ENCODE measurements at places on chromosomes 13 and 19. TPM values are rescaled to one million over a fixed set of nuclear protein-coding genes. Genes with fewer than 3 reads are reported as not detected.

ZNF91 gene
- total RNA-seq = 19.9 TPM

GRCh38 chr19:55299991-55300390 lies 16.2 kb downstream of the BRSK1 start:
- H3K4me1 ChIP-seq = peaks cover 9% of the 10 kb centered on the region
- DNase-seq = no peak
- no peak overlapping the region for H3K4me3 ChIP-seq
- H3K27me3 ChIP-seq = no peaks in the 10 kb centered on the region

EBPL gene
- 23.8 TPM for total RNA-seq

- H3K36me3 ChIP-seq = no peaks in the 10 kb centered on the region
- no peak overlapping the region for H3K4me3 ChIP-seq
- DNase-seq = no peak
- H3K27ac ChIP-seq = peak overlapping the region; percentile 54
Measured at GRCh38 chr13:90302107-90302506, 1045.4 kb upstream of the MIR17HG start.

GRCh38 chr19:23378948-23379347 lies 16.3 kb downstream of the ZNF91 start:
- H3K27ac ChIP-seq = no peak overlapping the region
- no peaks in the 10 kb centered on the region for H3K27me3 ChIP-seq
- peaks cover 54% of the 10 kb centered on the region for H3K36me3 ChIP-seq
- no peak overlapping the region for H3K4me3 ChIP-seq
- no peak for DNase-seq
- peaks cover 16% of the 10 kb centered on the region for H3K4me1 ChIP-seq

LILRA6 gene
- not detected for total RNA-seq

CD33 gene
- total RNA-seq = not detected

PRTN3 gene
- not detected for total RNA-seq

MCOLN1 gene
- total RNA-seq = 27.9 TPM

KLK10 gene
- not detected for total RNA-seq

GRCh38 chr19:14439014-14439413 lies 5.9 kb downstream of the PKN1 start:
- H3K36me3 ChIP-seq = peaks cover 17% of the 10 kb centered on the region
- H3K27me3 ChIP-seq = no peaks in the 10 kb centered on the region
- H3K4me1 ChIP-seq = peaks cover 21% of the 10 kb centered on the region
- no peak overlapping the region for H3K27ac ChIP-seq
- H3K4me3 ChIP-seq = no peak overlapping the region

DNA sequence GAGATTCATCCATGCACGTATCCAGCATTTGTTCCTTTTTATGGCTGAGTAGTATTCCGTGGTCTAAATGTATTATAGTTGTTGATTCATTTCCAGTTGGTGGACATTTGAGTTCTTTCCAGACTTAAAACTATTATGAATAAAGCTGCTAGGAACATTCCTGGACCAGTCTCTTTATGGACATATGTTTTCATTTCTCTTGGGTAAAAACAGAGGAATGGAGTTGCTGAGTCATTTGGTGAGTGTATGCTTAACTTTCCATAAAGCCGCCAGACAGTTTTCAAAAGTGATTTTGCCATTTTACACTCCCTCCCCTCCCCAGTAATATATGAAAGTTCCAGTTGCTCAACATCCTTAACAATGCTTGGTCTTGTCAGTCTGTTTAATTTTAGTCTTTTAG lies 116.4 kb downstream of the TSHZ3 start:
- no peaks in the 10 kb centered on the region for H3K36me3 ChIP-seq
- DNase-seq = no peak
- H3K4me1 ChIP-seq = peaks cover 27% of the 10 kb centered on the region
- peak overlapping the region; percentile 85 for H3K27ac ChIP-seq

GRCh38 chr19:7912144-7912696 lies 2.4 kb upstream of the TGFBR3L start:
- peaks cover 14% of the 10 kb centered on the region for H3K36me3 ChIP-seq
- H3K4me1 ChIP-seq = peaks cover 10% of the 10 kb centered on the region
- peak; percentile 91 for DNase-seq
- no peaks in the 10 kb centered on the region for H3K27me3 ChIP-seq
- H3K4me3 ChIP-seq = no peak overlapping the region

DNA sequence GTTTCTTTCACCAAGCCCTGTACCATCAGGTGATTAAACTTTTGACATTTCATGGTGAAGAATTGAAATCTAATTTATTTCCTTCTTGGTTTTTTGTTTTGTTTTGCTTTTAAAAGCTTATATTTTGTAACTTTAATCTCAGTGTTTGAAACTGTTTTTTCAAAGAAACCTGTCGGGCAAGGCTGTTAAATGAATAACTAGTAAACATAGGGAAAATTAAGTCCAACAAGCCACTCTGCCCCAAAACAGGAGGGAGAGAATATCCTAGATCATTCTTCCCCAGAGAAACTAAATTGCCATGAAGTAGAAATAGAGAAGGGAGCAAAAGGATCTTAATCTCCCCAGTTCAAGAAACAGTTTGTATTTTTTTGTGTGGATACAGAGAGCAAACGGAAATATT lies 98.2 kb downstream of the FREM2 start:
- H3K27ac ChIP-seq = no peak overlapping the region
- no peak overlapping the region for H3K4me3 ChIP-seq
- no peaks in the 10 kb centered on the region for H3K36me3 ChIP-seq
- no peak for DNase-seq
- no peaks in the 10 kb centered on the region for H3K4me1 ChIP-seq

GRCh38 chr13:97719736-97720135 lies 233.7 kb upstream of the IPO5 start:
- H3K36me3 ChIP-seq = no peaks in the 10 kb centered on the region
- H3K4me1 ChIP-seq = peaks cover 15% of the 10 kb centered on the region
- H3K27ac ChIP-seq = no peak overlapping the region
- no peaks in the 10 kb centered on the region for H3K27me3 ChIP-seq

- H3K4me3 ChIP-seq = no peak overlapping the region
- H3K4me1 ChIP-seq = peaks cover 4% of the 10 kb centered on the region
- H3K36me3 ChIP-seq = peaks cover 14% of the 10 kb centered on the region
- no peak for DNase-seq
- no peaks in the 10 kb centered on the region for H3K27me3 ChIP-seq
Measured at GRCh38 chr19:1577090-1577928, 9.2 kb upstream of the MEX3D start.

DNA sequence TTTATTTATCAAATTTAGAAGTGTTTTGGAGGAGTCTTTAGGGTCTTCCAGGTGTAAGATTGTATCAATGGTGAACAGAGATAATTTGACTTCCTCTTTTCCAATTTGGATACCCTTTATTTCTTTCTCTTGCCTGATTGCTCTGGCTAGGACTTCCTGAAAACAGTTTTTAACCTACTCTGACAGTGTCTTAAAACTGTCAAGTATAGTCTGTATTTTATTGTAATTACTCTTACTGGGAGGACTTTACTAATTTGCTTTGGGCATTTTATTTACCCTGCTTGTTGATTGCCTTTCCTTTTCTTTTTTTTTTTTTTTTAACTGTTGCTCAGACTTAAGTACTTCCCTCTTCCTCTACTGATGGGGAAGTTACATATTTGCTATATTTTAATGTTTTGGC lies 81.3 kb downstream of the URI1 start:
- no peaks in the 10 kb centered on the region for H3K27me3 ChIP-seq
- no peaks in the 10 kb centered on the region for H3K4me1 ChIP-seq
- peaks cover 20% of the 10 kb centered on the region for H3K36me3 ChIP-seq

GRCh38 chr19:52369559-52370340 lies at the start of gene ZNF880:
TSS of gene ZNF880 (plus strand) at chr19:52369923. CDS start at chr19:52369966, 43 bp downstream.
- H3K27ac ChIP-seq = no peak within 1 kb of the TSS
- H3K4me3 ChIP-seq = no peak within 1 kb of the TSS
- no peak for DNase-seq
- peaks cover 43% of the 10 kb centered on the region for H3K36me3 ChIP-seq
- no peaks in the 10 kb centered on the region for H3K27me3 ChIP-seq
- H3K4me1 ChIP-seq = no peaks in the 10 kb centered on the region

ZNF555 gene
- 7.4 TPM for total RNA-seq

- H3K27ac ChIP-seq = peak overlapping the region; percentile 83
- peaks cover 49% of the 10 kb centered on the region for H3K4me1 ChIP-seq
- H3K27me3 ChIP-seq = no peaks in the 10 kb centered on the region
- H3K4me3 ChIP-seq = no peak overlapping the region
- H3K36me3 ChIP-seq = peaks cover 25% of the 10 kb centered on the region
Measured at GRCh38 chr13:101474419-101474957, 22.0 kb downstream of the ITGBL1 start.

DNA sequence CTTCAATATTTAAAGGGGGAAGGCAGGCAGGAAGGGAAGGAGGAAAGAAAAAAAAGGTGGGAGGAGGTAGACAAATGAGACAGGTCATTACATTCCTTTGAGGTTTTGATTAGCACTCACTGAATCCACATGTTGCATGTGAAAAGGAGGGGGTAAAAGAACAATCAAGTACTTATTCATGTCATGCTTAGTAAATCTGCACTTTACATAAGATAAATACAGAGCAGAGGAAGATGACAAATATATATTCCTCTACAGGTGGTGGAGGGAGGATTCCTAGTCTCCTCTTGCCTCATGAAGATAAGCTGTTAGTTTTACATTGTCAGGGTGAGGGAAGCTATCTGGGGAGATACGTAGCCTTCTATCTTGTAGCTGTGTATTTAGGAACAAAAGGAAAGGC lies 1645.4 kb upstream of the SPRY2 start:
- no peak overlapping the region for H3K4me3 ChIP-seq
- no peaks in the 10 kb centered on the region for H3K4me1 ChIP-seq
- peaks cover 2% of the 10 kb centered on the region for H3K27me3 ChIP-seq

- H3K27me3 ChIP-seq = no peaks in the 10 kb centered on the region
- H3K36me3 ChIP-seq = no peaks in the 10 kb centered on the region
- peak overlapping the region; percentile 76 for H3K27ac ChIP-seq
- DNase-seq = no peak
- H3K4me1 ChIP-seq = peaks cover 46% of the 10 kb centered on the region
- H3K4me3 ChIP-seq = peak overlapping the region; percentile 37
Measured at GRCh38 chr19:48716562-48717291, 2.8 kb downstream of the MAMSTR start.

RNF113B gene
- not detected for total RNA-seq

DNA sequence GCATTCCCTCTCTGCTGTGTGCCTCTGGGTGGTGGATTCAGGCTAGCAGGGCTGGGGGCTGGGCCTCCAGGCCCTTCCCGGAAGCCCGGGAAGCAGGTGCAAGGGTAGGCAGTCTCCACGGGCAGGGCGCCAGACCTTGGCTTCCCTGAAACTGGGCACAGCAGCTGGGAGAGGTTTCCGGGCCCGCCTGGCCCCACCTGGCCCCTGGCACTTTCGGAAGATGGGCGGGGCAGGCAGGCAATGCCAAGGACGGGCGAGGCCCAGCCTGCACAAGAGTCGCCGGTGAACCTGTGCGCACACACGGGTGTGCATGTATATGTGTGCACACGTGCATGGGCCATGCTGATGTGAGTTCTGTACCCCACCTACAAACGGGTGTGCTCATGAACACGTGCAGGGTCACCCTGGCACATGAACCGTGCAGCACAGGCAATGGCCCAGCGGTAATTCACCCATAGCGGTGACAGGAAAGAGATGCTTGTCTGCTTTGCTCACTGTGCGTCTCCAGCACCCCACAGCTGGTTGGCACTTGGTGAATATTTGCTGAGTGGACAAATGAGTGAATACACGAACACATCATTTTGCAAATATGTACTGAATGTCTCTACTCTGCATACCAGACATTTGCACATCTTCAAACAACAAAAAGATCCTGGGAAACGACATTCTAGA lies 15.3 kb downstream of the GADD45B start:
- peaks cover 64% of the 10 kb centered on the region for H3K4me1 ChIP-seq
- no peaks in the 10 kb centered on the region for H3K27me3 ChIP-seq
- peak overlapping the region; percentile 99 for H3K27ac ChIP-seq
- H3K36me3 ChIP-seq = no peaks in the 10 kb centered on the region

- H3K27ac ChIP-seq = no peak overlapping the region
- H3K4me1 ChIP-seq = peaks cover 17% of the 10 kb centered on the region
Measured at GRCh38 chr19:13770013-13770635, 4.1 kb upstream of the C19orf53 start.

GRCh38 chr13:87671753-87672605 lies 808 bp downstream of the SLITRK5 start:
- peaks cover 2% of the 10 kb centered on the region for H3K36me3 ChIP-seq
- DNase-seq = no peak
- peaks cover 33% of the 10 kb centered on the region for H3K4me1 ChIP-seq
- no peak overlapping the region for H3K27ac ChIP-seq

DNA sequence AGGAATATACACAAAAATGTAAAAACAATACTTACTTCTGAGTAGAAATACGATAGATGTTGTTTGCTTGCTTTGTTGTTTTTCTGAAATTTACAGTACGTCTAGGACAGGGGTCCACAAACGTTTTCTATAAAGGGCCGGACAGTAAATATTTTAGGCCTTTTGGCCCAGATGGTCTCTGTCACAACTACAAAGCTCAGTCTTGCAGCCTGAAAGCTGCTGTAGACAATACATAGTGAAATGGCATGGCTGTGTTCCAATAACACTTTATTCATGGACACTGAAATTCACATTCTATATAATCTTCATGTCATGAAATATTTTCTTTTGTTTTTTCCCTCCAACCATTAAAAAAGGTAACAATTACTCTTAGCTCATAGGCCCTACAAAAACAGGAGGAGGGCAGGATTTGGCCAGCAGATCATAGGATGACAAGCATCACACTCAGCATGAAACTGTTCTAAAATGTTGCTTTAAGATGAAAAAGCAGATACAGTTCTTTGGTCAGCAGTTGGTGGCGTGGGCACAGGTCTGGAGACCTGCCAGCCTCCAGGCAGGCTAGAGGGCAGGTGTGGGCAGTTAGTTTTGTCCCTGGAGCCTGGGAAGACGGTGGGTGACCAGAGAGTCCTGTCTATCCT lies at the start of gene EDDM13:
TSS of gene EDDM13 (plus strand) at position 588 of the 638 bp plus-strand sequence. CDS start 87 bp downstream, outside the sequence.
- no peak within 1 kb of the TSS for H3K27ac ChIP-seq
- peaks cover 6% of the 10 kb centered on the region for H3K36me3 ChIP-seq
- H3K4me1 ChIP-seq = peaks cover 4% of the 10 kb centered on the region
- H3K4me3 ChIP-seq = no peak within 1 kb of the TSS
- H3K27me3 ChIP-seq = no peaks in the 10 kb centered on the region
- DNase-seq = no peak

GRCh38 chr13:47545201-47546024 lies 455.7 kb downstream of the SUCLA2 start:
- H3K36me3 ChIP-seq = no peaks in the 10 kb centered on the region
- peaks cover 6% of the 10 kb centered on the region for H3K27me3 ChIP-seq
- peaks cover 4% of the 10 kb centered on the region for H3K4me1 ChIP-seq
- H3K27ac ChIP-seq = no peak overlapping the region
- no peak for DNase-seq
- no peak overlapping the region for H3K4me3 ChIP-seq

- peaks cover 23% of the 10 kb centered on the region for H3K4me1 ChIP-seq
- no peaks in the 10 kb centered on the region for H3K27me3 ChIP-seq
- no peaks in the 10 kb centered on the region for H3K36me3 ChIP-seq
- H3K4me3 ChIP-seq = no peak overlapping the region
Measured at GRCh38 chr13:25876247-25876646, 175.6 kb downstream of the SHISA2 start.

GRCh38 chr13:20505405-20506366 lies 20.0 kb downstream of the CRYL1 start:
- no peak overlapping the region for H3K27ac ChIP-seq
- no peak for DNase-seq
- no peak overlapping the region for H3K4me3 ChIP-seq
- peaks cover 5% of the 10 kb centered on the region for H3K36me3 ChIP-seq

FFAR1 gene
- not detected for total RNA-seq

PVR gene
- total RNA-seq = 89.7 TPM

ZSCAN4 gene
- total RNA-seq = not detected

FCGBP gene
- total RNA-seq = 0.42 TPM

Data from chondrocyte (in vitro differentiated cells).